Naive thymus-derived CD4-positive, alpha-beta T cell (primary cell): ENCODE measurements at places on chromosomes 2 and 18. TPM values are rescaled to one million over a fixed set of nuclear protein-coding genes. Genes with fewer than 3 reads are reported as not detected.

Gene LYPD6B
- not detected for total RNA-seq

Gene DAW1
- not detected for total RNA-seq

Gene ANKMY1
- 34.8 TPM for total RNA-seq

Gene RUFY4
- 2.4 TPM for total RNA-seq

Gene CYP27C1
- not detected in 2 replicates for total RNA-seq

Gene TCF7L1
- not detected for total RNA-seq

Gene LYPD1
- not detected in 2 replicates for total RNA-seq

Gene CAPG
- 13.7 TPM for total RNA-seq

Gene CNPPD1
- total RNA-seq = 76.6 and 77.6 TPM in 2 replicates

Gene NT5DC4
- total RNA-seq = not detected

Gene TNFAIP6
- total RNA-seq = 0.34 TPM

Gene SNED1
- 56.3 TPM for total RNA-seq

Gene FEV
- total RNA-seq = not detected in 2 replicates

Gene COL3A1
- total RNA-seq = not detected

Gene CTDSP1
- total RNA-seq = 148 TPM

Gene KIAA2012
- total RNA-seq = not detected

Gene DNPEP
- total RNA-seq = 73.9 TPM

Gene REG1B
- total RNA-seq = not detected

Gene PSTPIP2
- total RNA-seq = 14.1 TPM

Gene ANO7
- 0.16 TPM for total RNA-seq

Gene VIT
- not detected for total RNA-seq

Gene ZNF521
- not detected for total RNA-seq

Gene CNGA3
- total RNA-seq = not detected
